ENCODE measurements at places on chromosomes 5 and 9.

DNA sequence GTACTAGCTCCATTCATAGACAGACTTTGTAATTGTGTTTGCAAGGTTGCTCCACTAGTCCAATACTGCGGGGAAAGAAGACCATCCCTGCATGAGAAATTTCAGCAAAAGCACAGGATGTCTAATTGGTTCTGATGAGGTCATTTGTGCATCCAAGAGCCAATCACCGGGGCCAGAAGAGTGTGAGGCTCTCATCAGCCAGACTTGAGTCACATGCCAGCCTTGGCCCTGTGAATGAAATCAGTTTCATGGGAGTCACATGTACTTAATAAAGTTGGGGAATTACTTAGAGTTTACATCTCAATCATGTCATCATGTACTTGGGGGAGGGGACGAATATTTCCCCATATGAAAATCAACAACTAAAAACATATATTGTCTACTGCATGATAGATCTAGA is 1236.0 kb downstream of the MAT2B start:
- no peak for DNase-seq

DNA sequence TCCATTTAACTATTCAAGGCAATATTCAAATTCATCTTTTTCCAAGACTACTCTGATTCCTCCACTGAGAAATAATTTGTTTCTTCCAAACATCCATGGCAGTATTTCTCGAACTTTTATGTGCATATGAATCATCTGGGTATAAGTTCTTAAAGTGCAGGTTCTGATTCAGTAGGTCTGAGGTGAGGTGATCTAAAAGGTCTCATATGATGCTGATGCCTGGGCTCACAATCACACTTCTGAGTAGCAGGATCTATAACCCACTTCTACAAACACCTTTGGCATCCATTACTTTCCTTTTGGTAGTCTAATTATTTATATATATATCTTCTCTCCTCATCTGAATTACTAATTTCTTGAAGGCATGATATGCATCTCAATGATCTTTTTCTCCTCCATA is 7.2 kb downstream of the ERP44 start:
- no peak for DNase-seq

DNA sequence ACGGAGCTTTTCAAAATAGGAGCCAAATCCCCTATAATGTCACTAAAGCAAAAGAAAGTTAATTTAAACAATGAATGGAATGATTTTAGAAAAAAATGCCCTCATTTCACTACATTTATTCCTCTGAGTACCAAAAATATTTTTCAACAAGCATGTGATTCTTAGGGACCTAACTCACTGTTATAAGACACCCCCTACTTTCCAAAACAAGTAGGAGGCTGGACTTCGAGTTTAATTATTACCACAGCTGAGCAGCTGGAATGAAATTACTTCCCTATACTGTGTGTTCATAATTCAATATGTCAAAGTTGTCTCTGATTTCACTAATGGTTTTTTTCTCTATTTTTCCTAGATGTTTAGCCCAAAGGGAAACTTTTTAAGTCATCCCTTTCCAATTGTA is 61.6 kb downstream of the SAXO1 start:
- no peak for DNase-seq

DNA sequence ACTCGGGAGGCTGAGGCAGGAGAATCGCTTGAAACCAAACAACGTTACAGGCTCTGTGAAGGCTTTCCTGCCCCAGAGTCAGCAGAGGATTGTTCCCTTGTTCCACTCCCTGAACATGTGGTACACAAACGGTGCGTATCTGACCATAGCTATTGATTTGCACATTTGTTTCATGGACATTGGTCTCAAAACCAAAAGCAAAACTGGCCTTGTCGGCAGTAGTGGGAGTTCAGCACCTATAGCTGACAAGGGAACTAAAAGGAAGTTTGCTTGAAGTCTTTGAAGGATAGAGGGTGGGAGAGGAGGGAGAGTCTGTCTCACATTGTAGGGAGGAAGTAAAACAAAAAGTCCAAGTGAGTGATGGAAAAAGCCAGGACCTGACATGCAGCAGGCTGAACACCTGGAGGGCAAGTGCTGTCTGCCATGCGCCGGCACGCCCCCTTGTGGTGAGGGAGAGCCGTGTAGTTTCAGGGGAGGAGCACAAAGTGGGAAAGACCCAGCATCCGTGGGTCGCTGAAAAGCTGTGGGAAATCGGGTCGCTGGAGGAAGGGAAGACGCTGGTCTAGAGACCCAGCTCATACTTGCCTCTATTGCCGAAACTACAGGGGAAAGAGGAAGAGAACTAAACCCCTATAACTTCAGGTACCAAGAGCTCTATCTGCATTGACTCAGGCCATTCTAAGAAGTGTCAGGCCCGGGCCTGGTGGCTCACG is 58.0 kb downstream of the RAD23B start:
- DNase-seq = peak; percentile 90

DNA sequence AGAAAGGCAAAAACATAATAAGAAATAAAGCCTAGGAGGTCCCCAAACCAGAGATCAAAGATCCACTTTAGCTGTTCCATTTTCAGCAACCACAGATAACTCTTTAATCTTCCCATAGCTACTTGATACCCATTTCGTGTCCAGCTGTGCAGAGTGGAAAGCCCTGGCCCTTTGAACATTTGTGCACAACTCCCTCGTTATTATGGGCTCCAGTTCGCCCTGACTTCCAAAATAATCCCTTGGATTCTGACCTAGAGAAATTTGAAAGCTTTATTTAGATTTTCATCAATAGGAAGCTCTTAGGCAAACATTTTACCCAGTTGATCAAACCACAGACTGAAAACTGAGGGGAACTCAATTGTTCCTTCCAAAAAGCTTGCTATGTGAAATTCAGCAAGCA is 4.8 kb downstream of the MYOT start:
- DNase-seq = no peak

DNA sequence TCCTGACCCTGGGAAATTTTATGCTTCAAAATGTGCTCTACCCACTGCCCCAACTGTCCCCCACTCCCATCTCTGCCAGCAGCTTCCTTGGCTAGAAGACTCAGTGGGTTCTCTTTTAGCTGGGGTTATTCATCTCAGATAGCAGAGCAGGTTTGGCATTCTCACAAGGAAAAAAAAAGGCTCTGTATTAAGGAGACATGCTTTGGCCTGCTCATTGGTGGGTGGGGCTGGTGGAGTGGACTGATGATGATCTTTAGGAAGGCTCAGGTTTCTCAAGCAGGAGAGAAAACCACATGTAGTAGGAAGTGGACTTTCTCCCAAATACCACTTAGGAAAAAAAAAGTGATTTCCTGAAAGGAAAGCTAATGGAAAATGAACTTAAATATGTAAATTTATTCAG is 279.2 kb upstream of the ZNF462 start:
- no peak for DNase-seq

DNA sequence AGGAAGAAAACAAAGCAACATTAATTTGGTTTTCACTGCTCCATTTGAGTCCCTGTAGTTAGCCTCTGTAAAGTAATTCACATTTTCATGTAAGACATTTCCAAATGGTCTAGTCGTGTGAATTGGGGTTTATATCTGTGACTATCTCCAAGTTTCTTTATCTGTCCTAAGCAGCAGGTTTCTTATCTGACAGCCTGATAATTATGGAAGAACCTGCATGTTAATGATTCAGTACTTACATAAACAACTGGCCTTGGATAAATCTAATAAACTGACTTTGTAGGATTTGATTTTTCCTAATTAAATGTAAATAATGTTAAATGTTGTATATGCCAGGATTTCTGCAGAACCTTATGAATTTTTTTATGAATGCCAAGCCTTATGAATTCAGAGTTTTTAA is 964.9 kb downstream of the NR2F1-AS1 start:
- no peak for DNase-seq

GRCh38 chr5:130290219-130290618 is 386.0 kb downstream of the CHSY3 start:
- DNase-seq = no peak

GRCh38 chr5:27906481-27906880 is 868.1 kb upstream of the CDH9 start:
- no peak for DNase-seq

DNA sequence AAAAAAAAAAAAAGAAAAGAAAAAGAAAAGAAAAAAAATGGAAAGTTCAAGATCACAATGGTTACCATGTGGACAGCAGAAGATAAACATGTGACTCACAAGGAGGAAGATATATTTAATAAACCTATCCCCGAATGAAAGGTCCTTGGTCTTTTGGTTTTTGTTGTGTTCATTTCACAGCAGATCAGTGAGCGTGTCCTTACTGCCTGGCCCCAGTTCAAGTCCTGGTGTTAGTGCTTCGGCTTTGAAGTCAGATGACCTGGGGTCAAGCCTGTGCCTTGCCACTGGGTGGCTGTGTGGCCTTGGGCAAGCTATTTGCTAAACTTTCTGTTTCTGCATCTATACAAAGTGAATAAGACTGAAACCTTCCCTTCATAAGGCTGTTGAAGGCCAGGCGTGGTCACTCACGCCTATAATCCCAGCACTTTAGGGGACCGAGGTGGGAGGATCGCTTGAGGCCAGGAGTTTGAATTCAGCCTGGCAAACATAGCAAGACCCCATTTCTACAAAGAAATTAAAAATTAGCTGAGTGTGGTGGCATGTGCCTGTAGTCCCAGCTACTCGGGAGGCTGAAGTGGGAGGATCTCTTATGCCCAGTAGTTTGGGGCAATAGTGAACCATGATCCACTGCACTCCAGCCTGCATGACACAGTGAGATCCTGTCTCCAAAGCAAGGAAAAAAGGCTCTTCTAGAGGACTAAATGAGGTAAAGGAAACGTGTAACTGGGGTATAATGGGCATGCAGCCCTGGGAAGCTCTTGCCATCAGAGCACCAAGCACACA is 94.5 kb upstream of the SPATA31D4 start:
- DNase-seq = no peak

GRCh38 chr5:178675922-178676321 is 49.1 kb upstream of the CLK4 start:
- DNase-seq = no peak

DNA sequence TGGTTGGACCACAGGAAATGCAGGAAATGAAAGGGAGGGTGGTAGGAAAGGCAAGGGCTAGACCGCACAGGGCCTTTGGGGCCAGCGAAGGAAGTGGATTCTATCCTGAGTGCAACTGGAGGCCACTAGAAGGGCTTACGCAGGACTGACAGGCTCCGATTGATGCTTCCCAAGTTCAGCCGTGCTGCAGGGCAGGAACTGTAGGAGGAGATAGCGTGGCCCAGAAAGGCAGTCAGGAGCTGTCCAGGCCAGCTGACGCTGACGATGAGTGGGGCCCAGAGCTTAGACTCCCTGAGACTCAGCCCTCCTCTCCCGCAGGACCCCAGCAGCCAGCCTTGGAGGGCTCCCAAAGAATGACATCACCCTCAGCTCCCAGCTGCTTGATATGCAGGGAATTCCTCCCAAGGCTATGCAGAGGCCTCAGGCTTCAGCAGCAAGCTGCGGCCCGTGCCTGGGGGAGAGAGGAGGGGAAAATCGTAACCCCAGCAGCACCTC is 48.8 kb downstream of the KCNIP1 start:
- DNase-seq = no peak

- no peak for DNase-seq
Observed at GRCh38 chr5:78411586-78411985, 51.2 kb downstream of the SCAMP1 start.

- no peak for DNase-seq
Observed at GRCh38 chr5:31347552-31347905, 154.0 kb downstream of the CDH6 start.

GRCh38 chr9:131530546-131530919 is 530 bp downstream of the UCK1 start:
- DNase-seq = no peak

Data from osteocyte (in vitro differentiated cells).